ENCODE measurements at places on chromosomes 5 and 9.

DNA sequence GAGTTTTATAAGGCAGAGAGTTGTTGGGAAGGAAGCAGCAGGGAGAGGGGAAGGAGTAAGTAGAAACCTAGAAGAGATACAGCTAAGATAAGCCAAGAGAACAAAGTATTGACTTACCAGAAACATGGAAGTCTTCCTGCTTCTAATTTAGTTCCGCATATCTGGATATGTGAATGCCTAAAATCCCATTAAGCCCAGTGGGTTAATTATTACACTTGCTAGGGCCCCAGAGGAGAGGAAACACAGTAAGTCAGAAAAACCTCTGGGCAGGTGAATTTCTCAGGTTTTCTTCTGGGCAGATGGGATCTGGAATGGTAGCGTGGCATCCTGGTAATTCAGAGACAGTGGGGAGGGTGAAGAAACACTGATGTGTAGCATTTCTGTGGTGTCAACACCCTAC, 104.7 kb upstream of the GABRP start:
- DNase-seq, result no peak

DNA sequence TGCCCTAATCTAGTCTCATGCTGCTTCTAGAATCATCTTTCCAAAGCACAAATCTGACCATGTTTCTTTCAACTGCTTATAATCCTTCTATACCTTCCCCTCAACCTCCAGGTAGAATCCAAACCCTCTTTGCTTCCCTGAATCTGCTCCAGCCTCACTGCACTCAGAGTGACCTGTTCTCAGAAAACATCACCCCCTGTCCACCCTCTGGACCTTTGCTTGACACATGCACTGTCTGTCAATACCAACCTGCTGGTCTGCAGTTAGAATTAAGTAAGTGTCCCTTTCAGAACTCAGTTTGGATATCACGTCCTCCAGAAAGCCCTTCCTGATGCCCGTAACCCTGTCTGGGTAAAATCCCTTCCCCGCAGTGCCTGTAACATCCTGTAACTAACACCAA, 63.1 kb downstream of the SH3TC2 start:
- no peak for DNase-seq

DNA sequence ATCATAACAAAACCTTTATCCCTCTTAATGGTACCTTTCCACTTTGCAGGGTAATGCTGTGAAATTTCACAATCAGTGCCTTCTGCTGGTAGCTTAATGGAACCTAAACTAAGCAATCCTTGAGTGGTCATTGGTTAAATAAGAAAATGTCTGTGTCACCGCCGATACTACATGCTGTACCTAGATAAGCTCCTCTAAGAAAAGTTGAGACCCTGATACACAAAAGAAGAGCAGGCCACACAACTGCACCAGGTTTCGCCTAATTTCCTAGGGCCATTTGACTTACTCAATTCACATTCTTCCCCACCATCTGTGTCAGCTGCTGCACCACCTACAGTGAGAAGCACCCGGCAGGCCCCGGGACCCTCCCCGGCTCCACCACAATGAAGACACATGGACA, 9.0 kb upstream of the EDF1 start:
- no peak for DNase-seq

GRCh38 chr5:17735761-17736160, 101.5 kb downstream of the TAF11L14 start:
- DNase-seq, result no peak

DNA sequence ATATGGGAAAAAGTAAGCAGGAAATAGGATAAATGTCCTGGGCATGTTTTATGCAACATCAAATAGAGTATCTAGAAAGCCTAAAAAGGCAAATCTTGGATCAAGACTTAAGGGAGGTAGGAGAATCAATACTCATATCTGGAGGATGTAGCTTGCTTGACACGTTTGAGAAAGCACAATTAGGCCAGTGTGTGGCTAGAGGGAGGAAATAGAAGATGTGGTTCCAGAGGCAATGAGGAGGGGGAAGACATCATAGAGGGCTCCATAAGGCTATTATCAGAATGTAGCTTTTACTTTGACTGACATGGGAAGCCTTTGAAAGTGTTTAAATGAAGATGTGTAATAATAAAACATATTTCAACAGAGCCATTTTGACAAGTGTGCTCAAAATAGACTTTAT, 200.7 kb upstream of the CDH12 start:
- DNase-seq, result no peak

- DNase-seq, result peak; percentile 79
Measured at GRCh38 chr9:85451680-85452079, 290.1 kb downstream of the AGTPBP1 start.
